ENCODE measurements at places on chromosomes 2 and 18.
A peak's percentile ranks its signal among the peaks of the same experiment; 100 is the strongest.

DNA sequence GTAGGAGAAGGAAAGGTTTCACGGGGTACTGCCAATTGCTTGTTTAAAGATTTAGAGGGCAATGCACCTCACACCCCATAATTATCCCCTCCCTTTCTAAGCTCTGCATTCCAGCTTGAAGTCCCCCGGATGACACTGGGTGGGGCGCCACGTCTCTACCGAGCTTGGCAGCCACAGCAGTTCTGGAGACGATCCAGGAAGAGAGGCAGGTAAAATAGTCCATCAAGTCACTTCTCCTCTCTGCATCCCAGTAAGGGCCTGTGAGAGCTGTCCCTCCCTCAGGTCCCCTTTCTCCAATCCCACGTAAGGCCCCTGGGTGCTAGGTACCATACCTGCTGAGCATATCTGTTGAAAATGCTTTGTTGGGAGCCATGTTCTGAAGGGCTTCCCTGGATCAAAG lies 65.7 kb downstream of the CAPN13 start:
- no peak for DNase-seq

DNA sequence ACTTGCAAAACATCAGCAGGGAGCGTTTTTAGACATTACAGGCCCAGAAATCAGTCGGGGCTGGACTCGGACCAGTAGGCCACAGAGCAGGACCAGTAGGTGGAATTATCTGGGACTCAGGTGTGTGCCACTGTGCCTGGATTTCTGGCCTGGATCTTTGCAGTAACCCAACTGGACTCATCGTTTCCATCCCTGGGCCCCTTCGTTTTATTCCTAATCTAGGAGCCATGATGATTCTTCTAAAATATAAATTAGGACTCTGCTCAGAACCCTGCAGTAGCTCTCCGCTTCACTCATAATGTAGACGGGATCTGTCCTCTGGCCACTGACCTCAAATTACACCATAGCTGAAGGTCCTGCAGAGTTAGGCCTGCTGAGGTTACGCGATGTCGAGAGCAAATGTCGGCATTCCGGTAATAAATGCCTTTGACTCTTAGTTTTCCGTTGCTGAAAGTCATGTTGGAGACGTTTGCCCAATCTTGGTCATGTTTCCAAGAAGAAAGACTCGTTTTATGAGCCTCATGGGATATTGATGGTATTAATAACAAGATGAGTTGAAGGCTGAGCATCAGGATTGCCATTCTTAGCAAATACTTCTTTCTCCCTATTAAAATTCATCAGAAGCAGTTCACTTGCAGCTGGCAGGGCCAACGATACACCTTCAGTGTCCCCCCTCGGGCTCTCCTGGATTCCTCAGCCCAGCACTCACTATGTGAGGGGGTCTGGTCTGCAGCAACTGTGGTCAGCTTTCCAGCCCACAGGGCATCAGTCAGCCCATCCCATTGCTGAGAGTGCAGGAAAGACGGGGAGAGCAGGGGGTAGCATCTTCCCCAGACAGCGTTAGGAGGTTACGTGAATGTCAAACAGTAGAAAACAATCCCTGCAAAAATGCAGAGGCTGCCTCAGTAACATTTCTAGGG lies 39.9 kb upstream of the KLF11 start:
- DNase-seq, result no peak

DNA sequence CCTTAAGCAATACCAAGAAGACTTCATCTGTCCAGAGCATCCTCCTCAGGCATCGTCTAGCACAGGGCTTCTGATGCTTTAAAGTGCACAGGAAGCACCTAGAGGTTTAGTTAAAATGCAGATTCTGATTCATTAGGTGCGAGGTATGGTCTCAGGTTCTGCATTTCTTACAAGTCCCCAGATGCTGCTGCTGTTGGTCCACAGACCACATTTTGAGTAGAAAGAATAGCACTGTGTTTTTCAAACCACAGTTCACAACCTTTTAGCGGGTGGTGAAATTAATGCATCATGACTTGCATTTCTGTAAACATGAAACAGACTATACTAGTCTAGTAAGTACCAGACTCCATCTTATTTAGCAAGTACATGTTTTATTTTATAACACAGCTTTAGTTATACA lies 134.6 kb downstream of the TMEFF2 start:
- DNase-seq, result no peak

DNA sequence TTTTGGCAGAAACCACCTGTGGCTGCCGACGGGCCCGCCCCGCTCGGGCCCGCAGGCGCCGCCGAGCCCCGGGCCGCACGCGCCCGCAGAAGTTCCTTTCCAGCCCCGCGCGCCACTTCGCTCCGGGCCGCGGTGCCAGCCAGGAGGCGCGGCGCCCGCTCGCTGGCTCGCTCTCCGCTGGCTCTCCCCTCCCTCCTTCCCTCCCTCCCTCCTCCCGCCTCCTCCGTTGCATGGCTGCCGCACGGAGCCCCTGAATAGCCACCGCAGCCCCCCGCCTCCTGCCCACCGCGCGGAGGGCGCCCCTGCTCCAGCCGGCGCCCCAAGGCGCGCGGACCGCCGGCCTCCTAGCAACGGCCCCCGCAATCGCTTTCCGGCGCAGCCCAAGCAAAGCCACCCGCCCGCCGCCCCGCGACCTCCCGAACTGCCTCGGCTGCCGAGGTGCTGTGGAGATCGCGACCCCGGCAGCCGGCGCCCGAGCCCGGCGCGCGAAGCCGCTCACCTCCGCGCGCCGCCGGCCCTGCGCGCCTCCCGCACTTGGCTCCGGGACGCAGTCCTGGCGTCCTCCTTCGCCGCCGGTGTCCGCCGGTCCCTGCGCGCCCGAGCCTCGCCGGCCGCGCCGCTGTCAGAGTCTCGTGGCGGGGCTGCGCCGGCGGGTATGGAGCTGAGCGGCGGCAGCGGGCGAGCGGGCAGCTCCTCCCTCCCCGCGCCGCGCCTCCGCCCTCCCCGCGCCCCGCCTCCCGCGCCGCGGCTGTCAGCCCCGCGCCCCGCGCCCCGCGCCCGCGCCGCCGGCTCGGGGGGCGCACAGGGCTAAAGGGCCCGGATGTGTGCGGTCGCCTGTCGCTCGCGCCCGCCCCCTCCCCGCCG lies at the start of gene ZBTB7C:
ZBTB7C (minus strand) TSS at position 657 of the 864 bp plus-strand sequence.
- DNase-seq, result no peak

DNA sequence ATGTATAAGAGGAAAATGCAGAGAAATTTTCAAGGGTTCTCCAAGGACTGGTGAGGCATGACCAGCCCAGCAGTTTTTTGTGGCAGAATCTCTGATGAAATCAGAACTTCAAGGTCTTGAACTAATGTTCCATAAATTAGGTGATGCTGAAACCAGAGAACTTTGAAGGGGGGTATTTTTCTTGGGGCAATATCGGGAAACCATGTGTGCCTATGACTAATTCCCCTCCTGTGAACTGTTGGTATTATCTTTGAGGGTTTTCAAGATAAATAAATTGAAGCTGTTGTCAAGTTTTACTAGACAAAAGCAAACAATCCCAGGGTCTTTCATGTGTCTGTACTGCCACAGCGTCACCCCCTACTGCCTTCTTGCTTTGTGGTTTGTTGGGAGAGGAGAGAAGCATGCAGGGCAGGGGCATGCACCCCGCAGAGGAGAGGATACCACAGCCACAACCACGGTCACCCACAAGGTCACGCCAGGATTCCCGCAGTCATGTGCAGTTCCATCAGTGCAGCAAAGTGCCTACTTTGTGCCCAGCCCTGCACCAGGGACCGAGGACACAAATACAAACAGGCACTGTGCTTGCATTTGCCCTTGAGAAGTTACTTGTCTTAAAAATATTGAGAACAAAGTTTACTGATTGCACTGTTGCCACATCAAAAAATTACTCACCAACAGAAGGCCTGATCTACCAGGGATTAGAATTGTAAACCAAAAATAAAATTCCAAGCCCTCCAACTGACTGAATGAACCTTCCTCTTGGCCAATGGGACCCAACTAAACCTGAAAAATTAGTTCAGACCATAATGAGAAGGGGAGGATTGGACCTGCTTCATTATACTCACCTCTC lies 413.3 kb upstream of the TRIB2 start:
- DNase-seq, result no peak

DNA sequence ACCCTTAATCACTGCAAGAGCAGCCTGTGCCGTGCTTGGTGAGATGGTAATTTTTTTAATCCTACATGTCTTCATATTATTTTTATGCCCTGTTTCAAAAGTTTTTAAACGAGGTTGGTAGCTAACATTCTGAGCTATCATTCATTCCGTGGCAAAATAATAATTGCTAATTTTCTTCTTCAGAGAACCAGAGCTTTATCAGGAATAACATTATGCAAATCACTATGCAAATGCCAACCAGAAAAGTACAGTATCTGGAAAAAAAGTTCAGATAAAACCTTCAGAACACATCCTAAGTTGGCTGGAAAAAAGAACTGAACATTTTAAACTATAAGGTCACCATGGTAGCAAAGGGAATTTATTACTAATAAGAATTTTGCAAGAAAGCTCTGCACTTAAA lies 165.1 kb upstream of the NABP1 start:
- no peak for DNase-seq

- no peak for DNase-seq
Measured at GRCh38 chr2:73008766-73009135, 62.8 kb downstream of the SFXN5 start.

DNA sequence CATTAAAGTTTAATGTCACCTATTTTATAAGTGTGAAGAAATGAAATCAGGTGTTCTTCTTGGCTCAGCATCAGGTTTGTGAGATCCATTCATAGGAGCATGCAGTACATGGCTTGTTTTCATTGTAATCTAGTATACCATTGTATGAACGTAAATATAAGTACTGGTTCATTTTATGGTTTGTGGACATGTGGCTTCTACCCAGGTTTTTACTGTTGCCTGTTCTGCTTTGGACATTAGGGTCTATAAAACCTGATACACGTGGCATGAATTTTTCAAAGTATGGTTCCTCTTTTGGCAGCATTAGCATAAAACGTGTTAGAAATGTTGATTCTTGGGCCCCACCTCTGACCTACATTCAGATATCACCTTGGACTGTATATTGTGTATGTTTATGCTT lies 175.5 kb downstream of the PRPF40A start:
- no peak for DNase-seq

DNA sequence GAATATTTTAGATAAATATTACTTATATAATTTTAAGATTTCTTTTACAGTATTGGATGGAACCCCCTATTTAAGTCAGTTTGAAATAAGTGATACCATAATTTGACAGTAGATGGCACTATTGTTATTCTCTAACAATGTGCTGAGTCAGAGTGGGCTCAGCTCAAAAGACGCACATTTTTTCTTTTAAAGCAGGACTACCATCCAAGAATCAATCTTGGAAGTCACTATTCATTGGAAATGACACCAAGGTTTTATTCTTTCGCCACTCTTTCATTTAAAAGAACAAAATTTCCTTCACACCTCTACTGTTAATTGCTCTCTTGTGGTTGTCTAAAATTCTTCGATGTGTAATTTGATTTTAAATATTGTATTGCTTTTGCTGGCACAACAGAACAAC lies 32.6 kb upstream of the SPAG16 start:
- DNase-seq, result peak; percentile 33

GRCh38 chr18:471716-472115 lies 28.8 kb downstream of the COLEC12 start:
- DNase-seq, result no peak

DNA sequence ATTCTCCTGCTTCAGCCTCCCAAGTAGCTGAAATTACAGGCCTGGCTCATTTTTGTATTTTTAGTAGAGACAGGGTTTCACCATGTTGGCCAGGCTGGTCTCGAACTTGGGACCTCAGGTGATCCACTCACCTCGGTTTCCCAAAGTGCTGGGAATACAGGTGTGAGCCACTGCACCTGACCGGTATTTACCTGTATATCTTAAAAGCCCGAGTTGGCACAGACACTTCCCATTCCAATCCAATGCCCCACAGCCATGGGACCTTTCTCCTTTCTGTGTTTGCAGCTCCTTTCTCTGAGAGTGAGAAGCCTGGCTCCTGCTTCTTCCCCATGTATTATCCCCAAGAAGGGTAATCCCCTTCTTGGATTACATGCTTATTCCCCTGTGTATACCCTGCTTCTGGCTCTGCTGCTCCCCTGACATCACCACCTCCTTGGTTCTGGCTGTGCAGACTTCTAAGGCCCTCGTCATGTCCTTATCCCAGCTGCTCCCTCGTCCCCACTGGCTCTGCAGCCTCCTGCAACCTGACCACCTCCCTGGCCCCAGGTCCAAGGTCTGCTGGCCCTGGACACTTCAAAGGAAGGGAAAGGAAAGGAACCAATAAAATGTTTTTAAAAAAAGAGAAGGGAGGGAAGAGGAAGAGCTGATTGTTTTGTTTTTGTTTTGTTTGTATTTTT lies 52.8 kb downstream of the INPP5D start:
- no peak for DNase-seq

GRCh38 chr2:227783404-227784138 lies 30.1 kb upstream of the CCL20 start:
- no peak for DNase-seq

GRCh38 chr18:48838921-48839818 lies 111.6 kb downstream of the SMAD7 start:
- no peak for DNase-seq

- DNase-seq, result no peak
Measured at GRCh38 chr2:119259296-119259860, 35.7 kb downstream of the STEAP3 start.

- no peak for DNase-seq
Measured at GRCh38 chr2:6750411-6751158, 115.1 kb downstream of the CMPK2 start.

- no peak for DNase-seq
Measured at GRCh38 chr2:144140891-144141290, 379.0 kb downstream of the ZEB2 start.

GRCh38 chr2:217186668-217187159 lies 326.9 kb upstream of the TNP1 start:
- no peak for DNase-seq

- peak; percentile 27 for DNase-seq
Measured at GRCh38 chr18:2657788-2658458, 2.4 kb downstream of the SMCHD1 start.

DNA sequence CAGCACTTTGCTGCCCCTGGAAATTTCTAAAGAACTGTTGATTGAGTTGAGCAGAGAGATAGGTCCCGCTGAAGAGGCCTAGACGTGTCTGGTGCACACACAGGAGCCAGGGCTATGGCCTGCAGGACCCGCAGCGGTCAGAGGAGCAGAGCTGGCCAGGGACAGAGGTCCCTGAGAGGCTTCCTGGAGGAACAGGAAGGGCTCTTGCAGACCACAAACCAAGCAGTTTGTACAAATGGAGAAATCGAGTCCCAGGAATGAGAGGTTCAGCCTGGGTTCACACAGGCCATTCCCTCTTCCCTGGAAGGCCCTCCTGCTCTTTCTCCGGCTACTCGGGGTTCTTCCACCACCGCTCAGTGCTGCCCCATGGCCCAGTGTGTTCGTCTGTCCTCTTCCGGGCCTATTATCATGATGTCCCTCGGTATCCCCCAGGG lies 1.2 kb upstream of the BIN1 start:
- no peak for DNase-seq

DNA sequence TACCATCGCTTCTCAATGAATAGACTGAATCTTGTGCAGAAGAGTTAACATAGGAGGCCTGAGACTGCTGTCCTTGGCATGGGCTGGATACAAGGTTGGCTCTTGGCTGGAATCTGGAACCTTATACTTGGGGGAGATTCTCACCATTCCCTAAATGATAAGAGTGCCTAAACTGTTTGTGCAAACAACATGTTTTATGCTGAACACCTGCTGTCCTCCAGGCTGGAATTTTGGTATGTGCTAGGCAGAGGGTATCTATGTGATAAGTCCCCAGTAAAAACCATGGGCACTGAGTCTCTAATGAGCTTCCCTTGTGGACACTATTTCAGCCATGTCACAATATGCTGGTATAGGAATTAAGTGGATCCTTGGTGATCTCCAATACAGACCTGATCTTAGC lies 12.8 kb downstream of the PGAP1 start:
- no peak for DNase-seq

- no peak for DNase-seq
Measured at GRCh38 chr2:144516981-144517865, 2.7 kb downstream of the ZEB2 start.

GRCh38 chr2:9674891-9675414 lies 44.2 kb upstream of the YWHAQ start:
- no peak for DNase-seq
